ENCODE measurements at places on chromosomes 1 and 21.

GRCh38 chr1:175216444-175216843, 23.9 kb upstream of the KIAA0040 start:
- DNase-seq, result no peak

DNA sequence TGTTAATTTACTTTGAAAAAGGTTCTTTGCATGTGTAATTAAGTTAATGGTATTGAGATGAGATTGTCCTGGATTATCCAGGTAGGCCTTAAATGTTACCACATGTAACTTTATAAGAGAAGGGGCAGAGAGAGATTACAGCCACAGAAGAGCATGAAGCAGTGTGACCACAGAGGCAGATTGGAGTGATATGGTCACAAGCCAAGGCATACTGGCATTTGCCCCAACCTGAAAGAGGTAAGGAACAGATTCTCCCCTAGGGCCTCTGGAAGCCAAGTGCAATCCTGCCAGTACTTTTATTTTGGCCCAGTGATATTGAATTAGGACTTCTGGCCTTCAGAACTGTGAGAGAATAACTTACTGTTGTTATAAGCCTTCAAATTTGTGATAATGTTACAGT, 23.0 kb downstream of the RNF2 start:
- no peak for DNase-seq

GRCh38 chr1:99397029-99397428, 132.7 kb downstream of the PLPPR4 start:
- DNase-seq, result no peak

GRCh38 chr1:242139442-242139841, 140.5 kb upstream of the MAP1LC3C start:
- no peak for DNase-seq

DNA sequence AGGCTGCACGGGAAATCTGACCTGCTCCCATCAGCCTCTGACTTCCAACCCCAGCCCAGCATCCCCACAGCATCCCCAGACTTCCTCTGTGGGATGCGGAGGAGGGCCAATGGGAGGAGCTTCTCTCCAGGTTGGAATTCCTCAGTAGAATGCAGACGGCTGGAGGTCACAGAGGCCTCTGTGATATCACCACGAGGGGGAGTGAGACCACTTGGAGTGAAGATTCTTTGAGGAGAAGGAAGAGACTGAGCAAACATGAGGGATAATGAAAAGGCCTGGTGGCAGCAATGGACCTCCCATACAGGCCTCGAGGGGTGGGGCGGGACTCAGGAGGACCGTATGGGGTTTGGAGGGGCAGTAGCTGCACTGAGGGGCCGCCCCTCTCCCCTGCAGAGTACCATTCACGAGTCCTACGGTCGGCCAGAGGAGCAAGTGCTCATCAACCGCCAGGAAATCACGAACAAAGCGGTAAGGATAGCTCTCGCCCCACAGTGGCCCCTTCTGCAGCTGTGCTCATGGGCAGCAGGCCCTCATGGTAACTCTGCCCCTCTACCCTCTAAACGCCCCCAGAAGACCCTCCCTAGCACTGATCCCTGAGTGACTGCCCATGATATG, at the start of gene CATSPER4:
TSS of gene CATSPER4 (plus strand) at position 230 of the 615 bp plus-strand sequence. CDS start at position 256, 26 bp downstream.
- DNase-seq, result no peak

- no peak for DNase-seq
These were observed 44.9 kb upstream of the TSPAN2 start for GRCh38 chr1:115134231-115134630.

GRCh38 chr1:91022518-91022929, 689 bp upstream of the ZNF644 start:
- DNase-seq, result no peak

- no peak for DNase-seq
These were observed 345.8 kb downstream of the KIF26B start for GRCh38 chr1:245500546-245500945.

DNA sequence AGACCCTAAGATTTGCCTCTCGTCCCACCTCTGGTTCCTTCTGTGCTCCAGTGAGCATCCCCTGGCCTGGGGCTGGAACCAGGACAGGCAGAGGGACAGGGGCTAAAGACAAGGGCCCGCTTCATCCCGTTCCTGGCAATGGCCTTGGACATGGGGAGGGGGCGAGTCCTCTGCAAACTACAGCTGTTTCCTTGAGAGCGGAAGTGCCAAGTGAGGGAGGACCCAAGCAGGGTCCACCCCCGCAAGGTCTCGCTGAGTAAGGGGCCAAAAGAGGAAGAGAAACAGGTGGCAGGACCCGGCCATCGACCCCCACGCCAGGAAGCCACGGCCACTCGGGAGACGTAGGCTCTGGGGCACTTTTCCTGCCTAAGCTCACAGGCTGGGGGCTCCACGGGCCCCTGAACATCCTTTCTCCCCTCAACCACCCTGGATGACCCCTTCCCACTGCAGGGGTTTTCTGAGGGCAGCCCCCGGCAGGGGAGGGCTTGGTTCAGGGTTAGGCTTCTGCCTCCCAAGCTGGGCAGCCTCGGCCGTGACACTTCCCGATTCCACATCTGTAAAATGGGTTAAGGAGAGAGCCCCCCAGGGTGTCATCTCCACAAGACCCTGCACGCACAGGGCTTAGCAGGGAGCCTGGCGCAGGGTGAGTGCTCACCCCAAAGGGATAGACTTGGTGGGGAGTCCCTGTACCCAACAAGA, 17.9 kb upstream of the PLEKHG5 start:
- DNase-seq, result no peak

- DNase-seq, result no peak
These were observed 548.2 kb downstream of the PTPRU start for GRCh38 chr1:29784276-29785136.

GRCh38 chr21:14275702-14276205, 59.8 kb downstream of the RBM11 start:
- no peak for DNase-seq

- no peak for DNase-seq
These were observed 20.3 kb downstream of the CD1B start for GRCh38 chr1:158311066-158311465.

DNA sequence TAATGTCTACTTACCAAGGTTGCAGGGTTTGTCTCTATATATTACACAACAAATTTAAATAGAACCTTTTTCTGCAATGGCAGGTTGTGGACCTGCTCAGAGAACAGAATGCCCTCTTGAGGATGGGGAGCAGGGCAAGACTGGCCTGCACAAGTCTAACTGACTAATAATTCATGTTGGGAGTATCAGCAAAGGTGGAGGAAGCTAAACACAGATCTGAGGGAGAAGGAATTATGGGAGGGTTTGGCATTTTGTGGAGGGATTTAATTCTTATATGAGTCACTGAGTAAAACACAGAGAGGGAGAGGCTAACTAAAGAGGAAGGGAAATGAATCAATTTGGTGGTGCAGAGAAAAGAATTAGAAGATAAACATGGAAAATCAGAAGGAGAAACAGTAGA, 40.0 kb downstream of the CLDN17 start:
- no peak for DNase-seq

DNA sequence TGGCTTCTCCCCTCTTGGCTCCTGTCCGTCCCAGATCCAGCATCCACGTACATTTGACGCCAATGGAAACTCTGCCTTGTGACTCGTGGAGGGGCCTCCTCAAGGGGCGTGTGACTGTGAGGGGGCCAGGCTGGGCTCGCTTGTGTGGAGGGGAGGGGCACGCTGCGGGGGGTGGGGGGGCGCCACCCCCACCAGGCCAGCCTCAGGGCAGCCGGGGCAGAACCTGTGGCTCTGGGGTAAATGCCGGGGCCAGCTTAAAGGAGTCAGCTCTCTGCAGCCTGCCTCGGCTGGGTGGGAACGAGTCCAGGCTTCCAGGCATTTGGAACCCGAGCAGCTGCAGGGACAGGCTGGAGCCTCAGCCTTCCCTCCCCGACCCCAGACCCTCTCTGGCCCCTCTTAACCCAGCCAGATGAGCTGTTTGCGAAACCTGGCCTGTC, 94.1 kb downstream of the SIK1 start:
- no peak for DNase-seq

DNA sequence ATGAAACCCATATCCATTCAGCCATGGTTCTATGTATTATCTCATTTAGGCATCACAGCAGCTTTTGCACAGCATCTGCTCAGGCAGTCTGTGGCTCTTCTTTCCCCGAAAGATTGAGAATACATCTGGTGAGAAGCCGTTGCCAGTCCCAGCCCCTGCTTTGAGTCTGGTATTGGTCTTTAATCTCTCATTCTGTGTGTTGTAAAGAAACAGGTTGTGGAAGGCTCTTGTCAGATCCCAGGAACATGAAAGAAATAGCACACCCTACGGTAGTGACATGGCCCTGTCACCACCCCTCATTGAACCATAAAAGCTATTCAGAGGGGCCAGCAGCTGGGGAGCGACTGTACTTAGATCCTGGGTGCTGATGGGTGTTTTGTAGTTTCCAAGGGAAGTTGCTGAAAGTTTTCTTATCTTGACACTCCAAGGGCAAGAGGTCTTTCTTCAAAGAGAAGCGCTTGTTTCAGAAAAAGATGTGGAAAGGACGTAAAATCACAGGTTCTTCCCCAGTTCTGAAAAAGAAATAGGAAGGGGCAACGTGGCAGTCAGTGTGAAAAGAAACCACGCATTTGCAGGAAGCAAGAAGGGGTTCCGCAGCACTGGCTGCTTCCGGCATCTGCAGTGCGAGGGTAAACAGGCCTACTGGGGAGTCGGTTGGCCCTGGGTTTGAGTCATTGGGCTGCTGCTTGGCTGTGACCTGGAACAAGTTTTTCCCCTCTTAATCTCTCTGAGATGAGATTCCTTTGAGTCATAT, 145.0 kb downstream of the DHRS3 start:
- no peak for DNase-seq

DNA sequence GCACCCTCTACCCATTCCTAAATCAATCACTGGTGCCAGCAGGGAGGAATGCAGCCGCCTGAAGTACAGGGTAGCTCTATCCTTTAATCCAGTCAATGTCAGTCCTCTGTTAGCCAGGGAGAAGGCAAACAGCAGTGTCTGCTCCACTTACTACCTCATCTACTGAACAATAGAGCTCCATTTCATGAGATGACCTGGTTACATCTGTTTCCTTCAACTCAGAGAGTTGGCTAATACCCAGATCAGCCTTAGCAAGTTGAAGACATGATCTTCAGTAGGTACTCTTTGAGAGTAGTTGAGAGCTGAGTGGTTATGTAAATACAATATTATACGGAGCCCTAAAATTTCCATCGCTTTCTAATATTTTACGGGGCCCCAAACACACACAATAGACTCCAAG, 46.1 kb upstream of the CD34 start:
- no peak for DNase-seq

GRCh38 chr1:13812456-13813397, 112.7 kb downstream of the PRDM2 start:
- no peak for DNase-seq

DNA sequence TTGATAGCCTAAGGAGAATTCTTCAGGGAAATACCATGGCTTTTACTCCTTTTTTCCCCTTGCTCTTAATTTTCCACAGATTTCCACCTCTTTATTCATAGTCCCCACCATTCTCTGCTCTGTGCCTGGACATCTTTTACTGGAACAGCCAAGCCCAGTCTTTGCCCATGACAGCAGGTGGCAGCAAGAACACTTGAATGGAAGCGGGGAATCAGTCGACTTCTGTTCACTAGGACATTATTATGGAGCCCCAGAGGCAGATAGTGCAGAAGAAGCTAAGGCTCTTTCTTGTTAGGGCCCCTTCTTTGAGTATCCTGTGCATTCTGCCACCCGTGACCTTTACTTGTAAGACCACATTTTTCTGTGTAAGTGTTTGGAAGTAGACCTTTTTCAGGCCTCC, 6.3 kb downstream of the OR14I1 start:
- DNase-seq, result no peak

GRCh38 chr1:88787023-88787903, 103.2 kb downstream of the PKN2 start:
- DNase-seq, result no peak

DNA sequence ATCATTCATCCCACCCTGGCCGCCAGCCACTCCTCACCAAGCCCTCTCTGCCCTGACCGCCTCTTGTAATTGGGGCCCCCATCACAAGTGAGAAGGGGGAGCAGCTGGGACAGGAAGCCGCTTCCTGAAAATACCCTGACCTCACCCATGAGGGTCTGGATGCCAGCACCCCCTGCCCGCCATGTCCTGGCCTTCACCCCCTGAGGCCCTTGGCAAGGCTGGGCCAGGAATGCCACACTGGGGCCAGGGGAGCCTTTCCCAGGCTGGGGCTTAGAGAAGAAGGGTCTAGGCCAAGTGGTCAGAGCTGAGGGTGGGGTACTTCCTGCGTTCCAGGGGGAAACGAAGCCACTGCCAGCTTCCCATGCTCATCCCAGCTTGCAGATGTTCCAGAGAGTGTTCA, 60.5 kb downstream of the TAS1R2 start:
- no peak for DNase-seq

DNA sequence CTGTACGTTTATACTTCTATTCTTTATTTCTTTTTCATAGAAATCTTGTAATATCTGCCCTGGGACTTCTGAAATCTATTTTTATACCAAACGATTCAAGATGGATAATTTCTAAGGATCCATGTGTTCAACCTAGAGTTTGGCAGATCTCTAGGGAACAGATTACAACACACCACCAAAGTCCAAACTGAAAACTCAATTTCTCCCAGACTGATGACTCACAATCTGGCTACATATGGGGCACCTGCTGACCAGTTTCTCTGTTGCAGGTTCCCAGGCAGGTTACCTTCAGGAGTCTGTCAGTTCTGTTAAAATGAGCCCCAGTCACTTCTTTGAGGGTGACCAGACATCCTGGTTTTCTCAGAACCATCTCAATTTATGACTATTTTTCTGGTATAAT, 439.4 kb downstream of the GPATCH2 start:
- DNase-seq, result no peak

DNA sequence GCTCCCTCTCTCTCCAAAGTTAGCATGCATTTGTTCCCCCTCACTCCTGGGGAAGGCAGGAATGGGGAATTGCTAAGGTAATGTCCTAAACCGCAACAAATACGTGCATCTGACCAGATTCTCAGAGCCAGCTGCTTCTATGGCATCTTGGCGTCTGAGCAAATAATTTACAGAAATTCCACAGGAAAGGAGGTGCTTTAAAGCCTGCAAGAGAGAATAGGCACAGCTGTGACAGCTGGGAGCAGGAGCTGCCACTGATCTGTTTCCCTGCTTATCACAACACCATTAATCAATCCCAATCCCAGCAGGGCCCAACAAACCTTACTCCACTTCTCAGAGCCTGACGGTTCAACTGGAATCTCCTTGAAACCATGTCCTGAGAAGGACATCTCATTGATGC, 83.5 kb upstream of the ZNF281 start:
- DNase-seq, result no peak

DNA sequence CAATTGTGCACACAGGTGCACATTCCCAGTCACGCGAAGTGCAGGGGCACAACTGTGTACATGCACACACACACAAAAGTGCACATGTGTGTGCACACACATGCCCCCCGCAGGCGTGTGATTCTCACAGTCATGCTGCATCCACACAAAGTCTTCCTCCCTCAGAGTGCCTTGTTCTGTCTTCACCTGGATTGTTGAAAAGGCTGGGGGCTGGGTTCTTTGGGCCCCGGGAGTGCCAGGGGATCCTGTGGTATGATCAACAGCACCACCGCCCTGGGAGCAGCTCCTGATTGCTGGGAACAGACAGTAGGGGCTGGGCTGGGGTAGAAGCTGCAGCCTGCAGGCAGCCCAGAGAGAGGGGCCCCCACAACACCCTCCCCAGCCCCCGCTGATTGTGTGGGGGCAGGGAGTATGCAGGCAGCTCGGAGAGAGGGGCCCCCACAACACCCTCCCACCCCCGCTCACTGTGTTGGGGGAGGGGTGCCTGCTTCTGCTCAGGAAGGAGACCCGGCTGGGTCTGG, 3.4 kb downstream of the COL18A1 start:
- no peak for DNase-seq

GRCh38 chr21:27953340-27954045, 986.6 kb upstream of the ADAMTS5 start:
- no peak for DNase-seq

Measured in midbrain (tissue), 1 donor.